ENCODE measurements at places on chromosomes 3 and 15.

- DNase-seq: no peak
These were observed 26.4 kb downstream of the CBLB start for GRCh38 chr3:105842449-105842848.

GRCh38 chr15:65451989-65452388 lies 29.2 kb upstream of the IGDCC4 start:
- no peak for DNase-seq

GRCh38 chr3:181455276-181455675 lies 256.4 kb upstream of the SOX2 start:
- no peak for DNase-seq

DNA sequence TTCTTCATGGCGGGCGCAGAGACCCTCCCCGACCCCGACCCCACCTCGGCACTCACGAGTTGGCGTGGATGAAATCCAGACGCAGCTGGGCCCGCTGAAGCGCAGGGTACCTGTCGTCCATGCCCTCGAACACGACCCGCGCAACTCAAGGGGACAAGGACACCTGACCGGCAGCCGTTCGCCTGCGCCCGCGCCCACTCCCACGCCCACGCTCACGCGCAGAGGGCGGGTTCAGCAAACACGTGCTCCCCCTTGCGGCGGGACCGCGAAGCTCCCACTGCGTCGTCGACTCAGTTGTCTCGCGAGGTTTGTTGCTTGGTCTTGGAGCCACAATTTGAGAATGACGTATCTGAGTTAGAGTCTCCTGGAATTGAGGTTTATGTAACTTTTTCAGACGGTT lies at the start of gene MORC1:
MORC1 (minus strand) TSS at position 196 of the 400 bp plus-strand sequence; CDS start at position 121, 75 bp downstream.
- DNase-seq: no peak

DNA sequence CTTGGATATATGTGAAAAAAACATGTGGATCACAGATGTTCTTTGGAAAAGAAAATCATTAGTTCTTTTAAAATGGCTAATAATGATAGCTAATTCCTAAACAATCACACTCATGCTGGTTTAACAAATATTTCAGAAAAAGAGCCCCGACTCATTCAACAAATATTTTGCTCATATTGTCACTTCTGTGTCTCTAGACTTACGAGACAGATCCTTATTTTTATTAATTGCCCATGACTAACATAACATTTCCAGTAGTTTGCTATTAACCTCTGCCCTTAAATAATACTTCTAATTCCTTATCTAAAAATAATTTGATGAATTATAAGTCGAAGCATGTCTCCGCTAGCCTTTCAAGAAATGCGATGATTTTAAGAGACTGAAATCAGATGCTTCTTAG lies 70.4 kb downstream of the SATB1 start:
- DNase-seq: no peak

DNA sequence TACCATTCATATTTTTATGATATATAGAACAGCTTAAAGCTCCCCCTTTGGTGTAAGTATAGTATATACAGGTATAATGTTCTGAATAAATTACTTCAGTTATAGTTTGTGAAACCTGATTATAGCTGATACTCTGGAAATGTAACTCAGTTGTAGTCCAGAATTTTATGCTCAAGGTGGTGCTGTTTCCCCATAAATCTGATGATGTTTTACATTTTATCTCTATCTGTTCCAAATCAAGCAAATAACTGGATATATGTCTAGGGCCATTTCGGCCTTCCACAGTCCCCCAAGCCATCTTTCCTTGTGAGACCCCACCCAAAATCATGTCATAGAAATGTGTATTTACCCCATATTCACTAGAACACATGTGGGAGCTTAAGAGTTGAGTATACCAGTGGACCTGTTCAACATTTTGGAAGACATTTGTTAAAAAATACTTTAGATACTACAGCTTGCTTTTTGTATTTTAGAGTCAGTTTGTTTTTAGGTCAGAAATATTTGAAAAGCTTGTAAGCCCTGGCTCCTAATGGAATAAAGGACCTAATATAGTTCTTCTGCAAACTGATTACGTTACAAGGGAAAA lies 107.1 kb downstream of the ATG7 start:
- no peak for DNase-seq
